ENCODE measurements at places on chromosomes 1 and 21.

GRCh38 chr1:246687002-246687401 lies 37.2 kb upstream of the SCCPDH start:
- no peak for DNase-seq

DNA sequence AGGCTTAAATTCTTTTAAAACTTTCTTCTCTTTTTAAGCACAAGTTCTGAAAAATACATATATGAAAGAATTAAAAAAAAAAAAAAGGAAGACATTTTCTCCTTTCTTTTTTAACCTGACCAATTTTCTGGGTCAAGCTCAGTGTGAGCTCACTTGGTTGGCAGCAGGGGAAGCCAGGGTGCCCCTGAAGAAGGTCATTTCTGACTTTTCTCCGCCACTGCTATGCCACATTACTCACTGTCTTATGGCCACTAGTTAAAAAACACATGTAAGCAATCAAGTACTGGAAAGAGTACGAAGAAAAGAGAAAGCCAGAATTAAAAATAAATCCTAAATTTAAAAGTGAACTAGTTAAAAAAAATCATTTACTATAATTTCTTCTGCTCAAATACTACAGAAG lies 275.0 kb downstream of the NEGR1 start:
- DNase-seq: no peak

DNA sequence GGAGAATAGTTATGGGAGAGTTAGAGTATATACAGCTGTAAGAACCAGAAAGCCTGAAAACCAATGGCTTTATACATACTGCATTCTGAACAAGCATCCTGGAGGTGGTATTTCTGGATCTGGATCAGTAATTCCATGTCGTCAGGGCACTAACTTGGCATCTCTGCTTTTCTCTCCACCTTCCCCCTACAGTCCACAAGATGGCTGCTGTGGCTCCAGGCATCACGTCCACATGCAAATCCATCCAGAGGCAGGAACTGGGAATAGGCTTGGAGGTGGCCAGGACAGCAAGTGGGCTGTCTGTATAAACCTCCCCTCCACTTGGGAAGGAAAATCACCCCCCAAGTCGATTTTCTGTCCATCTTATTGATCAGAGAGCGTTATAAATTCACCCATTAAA lies 86.2 kb upstream of the WDR26 start:
- no peak for DNase-seq

GRCh38 chr1:243927381-243927780 lies 77.3 kb upstream of the AKT3 start:
- DNase-seq: no peak

DNA sequence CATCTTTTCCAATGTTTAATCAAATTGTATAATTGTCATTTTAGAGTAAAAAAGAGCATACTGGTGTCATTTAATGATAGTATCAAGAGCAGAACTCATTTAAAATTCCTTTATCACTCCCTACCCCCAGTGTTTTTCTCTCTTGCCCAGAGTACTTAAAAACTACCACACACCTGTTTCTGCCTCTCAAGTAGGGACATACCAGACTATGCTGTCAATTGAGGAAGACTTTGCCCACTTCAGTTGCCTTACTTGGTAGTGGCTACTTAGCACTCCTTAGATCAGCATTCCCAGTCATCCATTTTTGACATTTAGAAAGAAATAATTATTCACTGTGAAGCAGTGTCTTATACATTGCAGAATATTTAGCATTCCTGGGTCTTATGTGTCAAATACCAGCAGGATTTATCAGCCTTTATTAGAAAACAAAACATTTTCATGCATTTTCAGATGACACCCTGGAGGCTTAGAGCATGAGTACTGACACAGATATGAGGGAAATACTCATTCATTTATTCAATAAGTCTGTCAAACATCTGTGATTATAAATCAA lies 127.5 kb upstream of the RGS1 start:
- DNase-seq: no peak

DNA sequence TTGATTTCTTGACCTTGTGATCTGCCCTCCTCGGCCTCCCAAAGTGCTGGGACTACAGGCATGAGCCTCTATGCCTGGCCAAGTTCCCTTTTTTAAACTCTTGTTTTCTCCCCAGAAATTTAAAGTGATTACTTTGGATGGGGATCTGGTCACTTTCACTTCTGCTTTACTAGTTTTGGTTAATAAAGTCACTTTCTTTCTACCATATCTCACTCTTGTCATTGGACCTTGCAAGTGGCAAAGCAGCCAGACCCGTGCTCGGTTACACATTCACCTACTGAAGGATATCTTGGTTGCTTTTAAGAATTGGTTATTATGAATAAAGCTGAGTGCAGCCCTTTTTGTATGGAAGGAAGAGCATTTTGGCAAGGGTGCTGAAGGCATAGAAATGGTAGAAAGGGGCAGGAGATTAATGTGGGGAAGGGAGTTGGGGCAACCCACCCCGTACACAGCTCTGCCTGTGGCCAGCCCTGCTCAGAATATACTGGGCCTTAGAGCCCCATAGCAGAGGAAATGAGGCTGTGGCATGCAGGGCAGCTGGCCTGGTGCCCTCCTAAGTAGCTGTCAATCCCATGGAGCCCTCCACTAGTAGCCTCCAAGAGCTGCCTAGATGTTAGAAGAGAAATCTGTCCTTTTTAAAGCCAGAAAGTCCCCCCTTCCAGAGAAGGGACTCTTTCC lies 40.7 kb downstream of the CD2 start:
- no peak for DNase-seq

DNA sequence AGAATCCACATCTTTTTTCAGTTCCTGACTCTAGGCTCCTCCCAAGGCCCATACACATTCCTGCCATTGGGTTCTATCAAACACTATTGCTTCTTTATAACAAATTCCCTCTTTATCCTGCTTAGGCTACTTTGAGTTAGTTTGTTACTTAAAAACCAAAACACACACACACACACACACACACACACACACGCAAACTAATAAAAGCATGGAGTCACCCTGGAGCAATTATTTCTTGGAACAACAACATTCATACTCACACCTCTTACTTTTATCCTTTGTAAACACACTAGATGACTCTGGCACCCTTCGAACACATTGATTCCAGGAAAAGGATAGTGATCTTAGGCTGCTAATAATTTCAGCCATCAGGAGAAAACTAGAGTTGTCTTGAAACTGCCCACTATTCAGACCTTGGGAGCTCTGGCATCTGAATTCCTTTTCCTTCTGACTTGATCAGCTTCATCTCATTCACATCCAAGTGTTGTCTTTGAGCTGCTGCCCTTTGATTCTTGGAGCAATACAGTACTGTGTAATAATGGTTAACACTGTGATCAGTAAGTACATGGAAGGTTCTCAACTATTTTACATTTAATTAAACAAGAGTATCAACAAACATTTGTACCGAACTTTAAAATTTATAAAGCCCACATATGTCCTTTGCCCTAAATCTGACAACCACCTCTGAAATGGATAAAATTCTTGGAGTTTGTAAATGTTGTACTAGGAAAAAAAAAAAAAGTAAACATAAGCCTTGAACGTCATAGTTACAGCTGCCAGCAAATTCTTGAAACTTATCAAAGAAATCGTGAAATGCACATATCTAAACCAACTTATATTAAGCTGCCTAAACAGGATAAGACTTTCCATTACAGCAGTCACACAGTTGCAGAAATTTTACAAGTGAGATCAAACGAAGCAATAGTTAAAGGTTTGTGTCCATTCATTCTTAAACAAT lies 2.8 kb upstream of the SEC22B start:
- DNase-seq: no peak

DNA sequence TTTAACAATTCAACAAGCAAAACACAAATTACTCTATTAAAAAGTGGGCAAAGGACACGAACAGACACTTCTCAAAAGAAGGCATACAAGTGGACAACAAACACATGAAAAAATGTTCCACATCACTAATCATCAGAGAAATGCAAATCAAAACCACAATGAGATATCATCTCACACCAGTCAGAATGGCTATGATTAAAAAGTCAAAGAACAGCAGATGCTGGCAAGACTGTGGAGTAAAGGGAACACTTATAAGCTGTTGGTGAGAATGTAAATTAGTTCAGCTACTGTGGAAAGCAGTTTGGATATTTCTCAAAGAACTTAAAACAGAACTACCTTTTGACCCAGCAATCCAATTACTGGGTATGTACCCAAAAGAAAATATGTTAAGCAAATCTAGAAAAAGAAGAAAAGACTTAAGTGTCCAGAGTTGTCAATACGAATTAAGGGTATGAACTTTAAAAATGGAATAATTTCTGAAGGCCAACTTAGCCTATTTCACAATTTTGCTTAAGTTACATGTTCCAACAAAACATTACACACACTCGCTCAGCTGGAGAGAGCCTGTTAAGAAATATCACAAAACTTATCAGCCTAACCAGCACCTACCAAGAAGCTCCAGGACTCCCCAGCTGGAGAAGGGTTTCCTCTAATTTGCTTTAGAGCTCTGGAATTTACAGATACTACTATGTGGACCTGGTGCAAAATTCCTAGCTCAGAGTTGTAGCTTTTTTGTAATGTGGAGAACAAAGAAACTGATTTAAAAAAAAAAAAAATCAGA lies 232.1 kb downstream of the DUSP10 start:
- DNase-seq: no peak

- DNase-seq: no peak
These were observed 25.1 kb upstream of the PLEKHA6 start for GRCh38 chr1:204384636-204385352.

DNA sequence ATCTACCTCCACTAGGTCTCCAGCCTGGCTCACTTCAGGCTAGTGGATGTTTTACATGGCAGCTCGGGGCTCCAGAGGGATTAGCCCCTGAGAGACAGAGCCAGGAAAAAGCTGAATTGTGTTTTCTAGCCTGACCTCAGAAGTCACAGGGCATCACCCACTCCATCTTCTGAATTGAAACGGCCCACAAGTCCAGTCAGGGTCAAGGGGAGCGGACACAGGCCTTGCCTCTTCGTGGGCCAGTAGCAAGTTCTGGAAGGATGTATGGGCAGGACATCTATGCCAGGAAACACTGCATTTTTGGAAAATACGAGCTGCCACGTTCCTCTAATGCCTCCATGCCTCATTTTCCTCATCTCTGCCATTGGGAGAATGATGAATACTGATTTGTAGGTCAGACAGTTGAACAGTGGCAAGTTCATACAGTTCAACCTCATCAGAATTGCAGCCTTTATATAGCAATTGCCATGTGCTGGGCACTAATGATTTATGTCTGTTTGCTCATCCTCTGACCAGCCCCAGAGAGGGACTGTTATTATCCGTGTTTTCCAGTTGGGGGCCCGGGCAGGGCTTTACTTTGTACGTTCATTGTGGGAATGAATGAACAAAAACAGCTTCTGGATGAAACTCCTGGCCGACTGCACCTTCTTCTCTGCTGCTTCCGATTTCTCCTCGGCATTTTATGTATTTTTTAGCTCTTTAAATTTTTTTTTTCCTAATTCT lies 23.2 kb upstream of the PCBP3 start:
- no peak for DNase-seq

DNA sequence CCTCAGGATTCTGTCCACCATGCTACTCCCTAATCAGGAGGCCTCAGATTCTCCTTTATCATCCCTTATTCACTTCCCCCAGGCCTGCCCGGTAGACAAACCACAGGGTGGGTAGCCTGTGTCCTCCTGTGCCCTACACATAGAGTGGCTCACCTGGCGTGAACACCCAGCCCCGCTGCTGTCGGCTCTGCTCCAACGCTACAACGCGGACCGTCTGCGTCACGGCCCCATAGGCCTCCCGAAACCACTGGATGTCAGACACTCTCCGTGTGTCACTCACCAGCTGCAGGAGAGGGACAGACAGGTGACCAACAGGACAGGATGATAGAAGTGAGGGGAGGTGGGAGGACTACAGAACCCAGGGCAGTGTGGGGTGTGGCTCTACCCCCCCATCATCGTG lies 10.3 kb downstream of the PMVK start:
- DNase-seq: no peak

GRCh38 chr1:88608139-88608943 lies 75.7 kb upstream of the PKN2 start:
- no peak for DNase-seq

DNA sequence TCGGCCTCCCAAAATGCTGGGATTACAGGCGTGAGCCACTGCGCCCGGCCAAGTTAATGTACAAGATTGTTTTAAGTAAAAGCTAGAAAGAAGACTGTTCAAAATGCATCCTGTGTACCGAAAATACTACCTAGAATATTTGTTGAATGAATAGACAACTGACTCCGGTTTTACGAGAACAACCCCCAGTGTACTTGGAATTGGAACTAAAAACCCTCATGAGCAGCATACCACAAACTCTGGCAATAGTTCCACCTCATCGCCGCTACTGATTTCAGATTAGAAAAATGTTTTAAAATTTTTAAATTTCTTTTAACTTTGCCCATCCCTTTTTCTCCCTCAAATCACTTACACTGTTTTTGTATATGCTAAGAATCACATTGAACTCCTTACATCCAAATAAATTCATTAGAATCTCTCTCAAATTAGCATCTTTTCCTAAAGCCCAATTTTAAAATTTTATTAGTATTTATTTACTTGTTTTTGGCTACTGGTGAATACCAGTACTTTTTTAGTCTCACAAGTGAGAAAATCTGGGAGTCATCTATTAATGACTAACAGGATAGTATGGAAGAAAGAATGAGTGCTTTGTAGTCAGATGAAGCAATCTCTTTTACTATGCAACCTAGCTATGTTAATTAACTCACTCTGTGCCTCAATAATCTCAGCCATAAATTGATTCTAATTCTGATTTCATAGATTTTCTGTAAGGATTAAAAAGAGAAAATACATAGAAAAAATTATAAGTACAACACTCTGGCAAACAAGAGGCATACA lies 95.1 kb downstream of the GPATCH2 start:
- DNase-seq: no peak

- no peak for DNase-seq
These were observed 17.9 kb upstream of the OR2B11 start for GRCh38 chr1:247475793-247476192.

- DNase-seq: no peak
These were observed 105.8 kb downstream of the SMYD2 start for GRCh38 chr1:214386747-214387146.

- peak; percentile 74 for DNase-seq
These were observed 19.6 kb upstream of the TCEA3 start for GRCh38 chr1:23444104-23444533.

DNA sequence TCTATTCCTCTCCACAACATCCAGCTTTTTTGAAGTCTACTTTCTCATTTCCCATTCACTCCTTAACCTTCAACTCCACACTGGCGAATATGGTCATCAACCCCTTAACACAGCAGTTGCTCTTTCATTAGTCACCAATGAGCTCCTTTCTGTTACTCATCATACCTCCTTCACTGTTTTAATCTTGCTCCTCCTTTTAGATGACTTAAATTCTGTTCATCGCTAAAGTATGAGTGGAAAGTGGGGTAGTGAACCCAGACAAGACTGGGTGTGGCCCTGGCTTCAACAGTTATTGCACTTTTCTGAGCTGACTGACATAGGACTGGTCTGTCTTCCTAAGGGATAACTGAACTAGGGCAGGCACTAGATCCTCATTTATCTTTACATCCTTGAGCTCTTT lies 51.3 kb downstream of the AKT3 start:
- DNase-seq: no peak
